ENCODE measurements at places on chromosomes 2 and 18.

GRCh38 chr2:60109744-60110143, 443.7 kb downstream of the BCL11A start:
- DNase-seq: no peak

GRCh38 chr2:207317378-207317984, 151.7 kb upstream of the KLF7 start:
- no peak for DNase-seq

- no peak for DNase-seq
These were observed 61.0 kb downstream of the RPL37A start for GRCh38 chr2:216559625-216560156.

DNA sequence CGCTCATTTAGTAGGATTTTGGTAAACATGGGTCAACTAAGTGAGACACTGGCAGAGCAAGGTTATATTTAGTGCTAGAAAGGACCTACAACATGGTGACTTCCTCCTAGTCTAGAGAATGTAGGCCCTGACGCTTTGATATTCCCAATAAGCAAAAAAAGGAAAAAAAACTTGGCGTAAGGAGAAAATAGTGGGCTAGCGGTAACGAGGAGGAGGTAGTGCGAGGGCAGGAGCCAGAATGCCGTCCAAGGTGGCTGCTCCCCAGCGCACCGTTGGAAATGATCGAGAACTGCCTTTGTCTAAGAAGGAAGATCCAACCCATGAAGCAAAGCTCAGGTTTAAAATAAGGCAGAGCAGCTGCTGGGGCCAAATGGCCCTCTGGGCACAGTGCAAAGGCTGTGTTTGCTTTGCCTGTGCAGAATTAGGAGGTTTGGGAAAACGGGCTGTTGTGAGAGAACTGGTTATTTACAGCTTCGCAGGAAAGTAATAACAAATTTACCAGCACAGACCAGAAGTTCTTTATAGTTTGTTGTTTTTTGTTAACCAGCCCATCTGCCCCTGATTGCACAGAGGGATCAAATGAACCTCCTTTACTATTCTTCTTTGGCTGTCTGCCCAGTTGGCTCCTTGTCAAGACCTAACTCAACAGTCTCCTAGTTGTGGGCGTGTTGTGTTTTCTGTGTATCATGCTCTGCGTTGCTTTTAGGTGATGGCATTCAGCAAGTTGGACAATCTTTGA, 86.6 kb downstream of the ITGB1BP1 start:
- no peak for DNase-seq

GRCh38 chr2:120858361-120859106, 122.9 kb downstream of the GLI2 start:
- DNase-seq: no peak

- DNase-seq: no peak
These were observed 42.6 kb downstream of the PNO1 start for GRCh38 chr2:68200157-68200787.

DNA sequence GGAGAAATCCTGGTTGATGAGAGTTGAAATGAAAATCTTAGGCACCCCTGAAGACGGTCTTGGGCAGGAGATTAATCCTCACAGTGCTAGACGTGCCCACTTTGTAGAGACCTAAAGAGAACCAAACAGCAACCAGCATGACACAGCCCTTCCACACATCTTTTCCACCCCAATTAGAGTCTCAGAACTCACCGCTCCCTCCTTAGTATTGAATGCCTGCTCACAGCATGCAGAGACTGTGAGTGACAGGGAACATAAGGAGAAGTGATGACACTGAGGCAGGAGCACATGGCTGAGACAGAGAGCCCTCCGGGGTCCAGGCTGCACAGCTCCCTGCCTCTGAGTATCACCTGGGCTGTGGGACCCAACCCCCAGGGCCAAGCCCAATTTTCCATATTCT, 367.6 kb downstream of the EIPR1 start:
- DNase-seq: no peak

- DNase-seq: no peak
These were observed 71.1 kb upstream of the SH3BP4 start for GRCh38 chr2:234880551-234881211.

- no peak for DNase-seq
These were observed 73.5 kb downstream of the TNS1 start for GRCh38 chr2:217929272-217929671.

DNA sequence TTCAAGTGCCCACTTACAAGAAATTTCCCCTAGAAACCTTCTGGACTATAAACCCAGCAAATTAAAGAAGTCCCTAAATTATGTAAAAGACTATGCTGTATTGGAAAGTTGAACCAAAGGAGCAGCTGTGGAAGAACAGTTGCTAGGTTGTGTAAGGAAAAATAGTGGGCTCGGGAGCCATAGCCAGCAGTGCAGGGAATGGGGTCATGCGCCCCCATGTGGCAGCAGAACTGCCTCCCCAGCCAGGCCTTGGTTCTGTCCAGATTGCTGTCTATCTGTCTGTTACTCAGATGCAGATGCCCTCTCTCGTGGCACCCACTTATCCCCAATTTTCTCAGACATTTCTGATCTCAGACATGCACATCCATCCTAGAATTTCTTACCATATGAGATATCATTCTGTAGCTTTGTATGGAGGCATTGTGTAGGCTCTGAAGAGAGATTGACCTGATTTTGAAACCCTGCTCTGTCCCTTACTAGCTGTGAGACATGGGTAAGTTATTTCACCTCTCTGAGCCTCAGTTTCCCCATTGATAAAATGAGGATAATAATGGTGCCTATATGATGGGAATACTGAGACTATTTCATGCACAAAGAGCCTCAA, 258.3 kb downstream of the SS18 start:
- no peak for DNase-seq

GRCh38 chr2:14615121-14615520, 17.4 kb upstream of the LRATD1 start:
- DNase-seq: no peak

DNA sequence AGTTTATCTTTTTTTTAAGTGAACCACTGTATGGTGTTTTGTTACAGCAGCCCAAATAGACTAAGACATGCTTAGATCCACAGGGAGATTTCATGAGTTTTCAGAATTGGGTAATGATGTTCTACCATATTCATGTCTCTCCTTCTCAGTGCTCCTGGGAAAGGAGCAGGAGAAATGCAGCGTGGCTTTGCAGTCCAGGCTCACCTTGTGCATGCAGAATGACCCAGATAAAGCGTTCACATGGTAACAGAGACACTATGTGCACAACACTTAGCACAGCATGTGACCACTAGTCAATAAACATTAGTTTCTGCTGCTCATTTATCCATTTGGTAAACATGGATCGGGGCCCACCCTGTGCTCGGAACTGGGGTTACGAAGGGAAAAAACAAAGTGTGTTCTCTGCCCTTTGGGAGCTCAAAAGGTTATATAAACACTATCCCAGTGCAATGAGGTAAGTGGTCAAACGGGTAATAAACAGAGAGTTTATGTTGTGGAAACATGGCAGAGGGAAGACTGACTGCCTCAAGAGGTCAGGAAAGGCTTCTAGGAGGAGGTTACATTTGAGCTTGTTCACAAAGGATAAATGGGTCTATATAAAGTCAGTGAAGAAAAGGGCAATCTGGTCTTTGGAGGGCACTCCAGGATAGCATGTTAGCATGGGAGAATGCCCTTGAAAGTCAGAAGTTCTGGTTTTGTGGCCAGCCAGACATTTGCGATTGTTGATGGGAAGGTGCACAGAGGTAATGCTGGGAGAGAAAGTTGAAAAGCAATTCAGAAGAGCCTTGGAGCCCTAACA, 299.2 kb downstream of the TDRD15 start:
- DNase-seq: no peak

- DNase-seq: no peak
These were observed 672.5 kb downstream of the MBD2 start for GRCh38 chr18:53551868-53552426.
